ENCODE measurements at places on chromosomes 12 and 14.

DNA sequence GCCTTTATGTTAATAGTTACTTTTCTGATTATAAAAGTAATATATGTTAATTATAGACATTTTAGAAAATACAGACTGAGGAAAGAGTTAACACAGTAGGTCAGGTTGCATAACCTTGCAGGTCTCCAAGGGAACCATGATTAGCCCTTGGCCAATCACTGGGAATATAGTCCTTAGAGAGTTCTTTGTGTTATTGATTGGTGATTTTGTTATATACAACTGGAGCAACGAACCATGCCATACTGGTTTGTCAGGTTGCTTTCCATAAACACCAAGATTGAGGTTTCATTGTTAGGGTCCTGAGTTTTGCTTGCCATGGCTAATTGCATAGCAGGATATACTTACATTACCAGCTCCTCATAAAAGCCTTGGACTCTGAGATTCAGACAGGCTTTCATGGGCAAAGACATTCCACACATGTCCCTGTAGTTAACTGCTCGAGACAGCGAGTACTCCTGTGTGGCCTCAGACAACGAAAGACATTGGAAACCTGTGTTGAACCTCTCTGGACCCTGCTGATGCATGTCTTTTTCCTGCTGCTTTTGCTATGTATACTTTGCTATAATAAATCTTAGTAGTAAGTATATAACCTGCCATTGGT is 33.7 kb downstream of the MAPK1IP1L start:
- no peak for DNase-seq
- H3K4me3 ChIP-seq, result no peak overlapping the region
- H3K36me3 ChIP-seq, result no peaks in the 10 kb centered on the region
- no peaks in the 10 kb centered on the region for H3K4me1 ChIP-seq
- peaks cover 2% of the 10 kb centered on the region for H3K27me3 ChIP-seq

DNA sequence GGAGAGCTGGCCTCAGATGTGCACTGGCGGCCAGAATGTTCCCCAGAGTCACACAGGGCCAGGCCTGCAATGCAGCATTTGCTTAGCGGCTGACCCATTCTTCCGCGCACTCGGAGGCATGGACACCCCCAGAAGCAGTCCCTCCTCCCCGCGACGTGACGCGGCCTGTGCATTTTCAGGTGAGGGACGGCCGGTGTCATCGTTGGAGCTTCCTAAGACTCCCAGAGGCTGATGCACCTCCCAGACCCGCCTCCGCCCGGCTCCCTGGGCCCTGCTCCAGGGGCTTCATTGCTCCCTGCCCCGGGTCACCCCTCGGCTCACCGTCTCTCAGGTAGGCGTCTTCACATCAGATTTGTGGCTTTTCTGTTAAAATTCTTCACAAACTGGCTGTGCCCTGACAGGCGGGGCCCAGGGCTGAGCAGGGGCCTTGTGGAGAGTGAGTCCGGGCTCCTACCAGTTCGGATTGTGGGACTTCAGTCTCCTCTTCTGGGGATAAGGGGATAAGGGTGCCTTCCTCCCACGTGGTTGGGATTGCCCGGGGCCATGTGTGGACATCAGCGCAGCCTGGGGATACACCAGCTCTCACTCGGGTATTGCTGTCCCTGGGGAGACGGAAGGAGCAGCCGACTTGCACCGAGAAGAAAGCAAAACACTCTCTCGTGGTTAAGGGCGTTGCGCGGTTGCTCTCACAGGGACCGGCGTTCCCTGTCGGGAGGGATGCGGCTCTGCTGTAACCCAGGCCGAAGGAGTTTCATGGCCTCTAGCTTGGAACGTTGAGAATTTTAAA is 249.1 kb downstream of the ADGRD1 start:
- no peak overlapping the region for H3K4me3 ChIP-seq
- DNase-seq, result no peak
- no peak overlapping the region for H3K27ac ChIP-seq
- no peaks in the 10 kb centered on the region for H3K4me1 ChIP-seq
- no peaks in the 10 kb centered on the region for H3K27me3 ChIP-seq
- no peaks in the 10 kb centered on the region for H3K36me3 ChIP-seq

- no peak for DNase-seq
- H3K27me3 ChIP-seq, result peaks cover 2% of the 10 kb centered on the region
- H3K36me3 ChIP-seq, result peaks cover 4% of the 10 kb centered on the region
- H3K4me1 ChIP-seq, result no peaks in the 10 kb centered on the region
- no peak overlapping the region for H3K27ac ChIP-seq
Observed at GRCh38 chr14:102154821-102155549, 15.3 kb downstream of the WDR20 start.

DNA sequence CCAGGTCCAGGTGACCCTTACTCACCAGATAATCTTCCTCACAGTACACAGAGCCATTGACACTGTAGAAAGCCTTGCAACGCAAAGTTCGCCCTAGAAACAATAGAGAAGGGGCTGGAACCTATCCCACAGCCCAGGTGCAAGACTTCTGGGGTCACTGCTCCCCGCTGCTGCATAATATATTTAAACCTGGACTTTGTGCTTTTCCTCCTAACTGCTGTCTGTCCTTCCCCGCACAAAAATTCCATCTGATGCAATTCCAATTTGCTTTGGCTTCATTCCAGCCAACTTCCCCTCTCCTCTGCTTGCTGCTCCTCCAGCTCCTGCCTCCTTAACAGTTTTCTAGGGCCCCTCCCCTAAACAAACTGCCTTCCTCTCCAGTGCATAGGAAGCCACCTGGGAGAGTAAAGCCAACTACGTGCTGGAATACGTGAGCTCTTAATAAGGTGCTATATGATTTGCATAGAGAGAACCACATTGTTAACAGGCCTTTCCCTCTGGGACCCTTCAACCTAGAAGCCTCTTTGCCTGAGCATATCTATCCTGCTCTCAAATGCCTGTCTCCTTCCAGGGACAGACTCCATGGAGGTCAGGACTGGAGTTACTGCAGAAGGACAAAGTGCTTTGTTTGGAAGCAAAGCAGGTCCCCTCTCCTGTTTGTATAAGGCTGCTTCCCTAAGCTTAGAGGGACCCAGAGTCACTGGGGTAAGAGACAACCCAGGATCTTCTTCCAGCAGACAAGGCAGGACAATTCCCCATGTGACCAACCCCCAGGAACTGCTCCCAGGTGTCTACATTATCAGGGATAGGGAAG is 5.5 kb downstream of the AJUBA start:
- peaks cover 27% of the 10 kb centered on the region for H3K4me1 ChIP-seq
- H3K4me3 ChIP-seq, result peak overlapping the region; percentile 53
- H3K36me3 ChIP-seq, result peaks cover 20% of the 10 kb centered on the region

- no peak overlapping the region for H3K27ac ChIP-seq
- no peaks in the 10 kb centered on the region for H3K36me3 ChIP-seq
- H3K4me1 ChIP-seq, result peaks cover 3% of the 10 kb centered on the region
- no peaks in the 10 kb centered on the region for H3K27me3 ChIP-seq
Observed at GRCh38 chr14:32472076-32472475, 143.0 kb downstream of the AKAP6 start.

DNA sequence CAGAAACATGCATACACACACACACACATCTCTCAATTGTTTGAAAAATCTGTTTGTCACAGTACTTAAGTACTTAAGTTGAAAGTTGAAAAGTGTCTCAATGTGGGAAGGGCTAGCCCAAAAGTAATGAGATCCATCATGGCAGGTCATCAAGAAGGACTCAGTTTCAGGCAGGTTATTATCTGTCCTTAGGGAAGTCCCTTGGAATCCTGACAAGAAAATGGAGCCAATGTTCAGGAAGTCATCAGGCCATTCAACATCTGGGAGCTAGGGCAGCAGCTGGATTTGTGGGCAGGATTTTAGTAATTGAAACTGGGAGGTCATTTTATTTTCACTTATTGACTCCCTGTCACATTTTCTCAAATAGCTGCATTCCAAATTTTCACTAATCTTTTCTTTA is 56.0 kb downstream of the MSRB3 start:
- H3K4me1 ChIP-seq, result peaks cover 2% of the 10 kb centered on the region
- no peaks in the 10 kb centered on the region for H3K27me3 ChIP-seq
- H3K4me3 ChIP-seq, result no peak overlapping the region
- DNase-seq, result no peak
- H3K27ac ChIP-seq, result no peak overlapping the region
- no peaks in the 10 kb centered on the region for H3K36me3 ChIP-seq

Measured in endothelial cell (in vitro differentiated cells).